ENCODE measurements at places on chromosomes 1 and 21.

- DNase-seq, result no peak
Observed at GRCh38 chr1:170634824-170635410, 29.0 kb upstream of the PRRX1 start.

DNA sequence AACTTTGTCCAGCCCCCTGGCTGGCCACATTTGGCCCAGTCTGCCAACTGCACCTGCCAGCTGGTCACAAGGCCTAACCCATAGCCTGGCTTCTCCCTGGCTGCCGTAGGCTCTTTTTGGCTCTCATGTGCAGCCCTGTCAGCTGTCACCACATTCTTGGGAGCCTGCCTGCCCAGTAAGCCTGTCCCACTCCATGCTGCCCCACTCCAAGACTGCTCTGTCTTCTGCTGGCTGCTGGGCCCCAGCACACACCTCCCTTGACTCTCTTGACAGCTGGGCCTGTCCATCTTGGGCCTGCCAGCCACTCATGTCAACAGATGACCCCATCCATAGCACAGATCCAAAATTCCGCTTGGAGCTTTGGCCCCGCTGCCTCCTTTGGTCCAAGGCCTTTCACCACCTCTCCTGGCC is 74.3 kb upstream of the EDN2 start:
- DNase-seq, result no peak

DNA sequence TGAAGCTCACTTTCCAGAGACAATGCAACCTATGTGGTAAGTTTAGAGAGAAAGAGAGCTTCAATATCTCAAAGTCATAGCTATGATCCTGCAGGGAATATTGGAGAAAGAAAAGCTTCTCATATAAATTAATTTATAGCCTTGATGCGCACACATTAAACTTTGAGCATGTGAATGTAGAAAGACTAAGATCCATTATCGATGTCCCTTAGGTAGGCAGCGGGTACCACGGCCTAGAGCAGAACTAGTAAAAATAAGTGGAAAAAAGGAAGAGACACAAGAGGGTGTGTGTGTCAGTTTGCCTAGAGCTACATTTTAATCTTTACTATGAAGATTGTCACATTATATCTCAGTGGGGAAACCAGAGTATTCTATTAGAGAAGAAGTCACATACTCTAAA is 685.6 kb downstream of the AMY1C start:
- no peak for DNase-seq

- no peak for DNase-seq
Observed at GRCh38 chr21:43608225-43608624, 51.1 kb downstream of the HSF2BP start.

DNA sequence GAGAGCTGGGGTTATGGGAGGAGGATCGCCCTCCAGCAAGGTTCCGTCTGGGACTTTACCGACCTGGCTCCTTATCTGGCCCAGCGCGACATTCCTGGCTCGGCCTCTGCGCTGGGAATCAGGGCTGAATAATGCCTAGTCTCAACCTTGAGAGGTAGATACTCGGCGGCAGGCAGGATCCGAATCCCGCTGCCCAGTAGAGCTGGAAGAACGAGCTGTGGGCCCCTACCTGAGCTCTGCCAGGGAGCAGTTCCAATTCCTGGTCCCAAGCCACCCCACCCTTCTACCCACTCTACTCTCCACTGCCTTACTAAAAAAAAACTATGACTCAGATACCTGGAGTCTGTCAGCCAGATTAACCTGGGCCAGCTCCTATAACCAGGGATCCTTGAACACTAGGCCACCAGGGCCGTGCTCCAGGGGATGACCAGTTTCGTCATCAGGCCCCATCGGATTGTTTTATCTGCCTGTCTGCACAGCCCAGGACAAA is 53.6 kb downstream of the RHBG start:
- no peak for DNase-seq

GRCh38 chr1:31133368-31133767 is 67.9 kb upstream of the PUM1 start:
- no peak for DNase-seq

DNA sequence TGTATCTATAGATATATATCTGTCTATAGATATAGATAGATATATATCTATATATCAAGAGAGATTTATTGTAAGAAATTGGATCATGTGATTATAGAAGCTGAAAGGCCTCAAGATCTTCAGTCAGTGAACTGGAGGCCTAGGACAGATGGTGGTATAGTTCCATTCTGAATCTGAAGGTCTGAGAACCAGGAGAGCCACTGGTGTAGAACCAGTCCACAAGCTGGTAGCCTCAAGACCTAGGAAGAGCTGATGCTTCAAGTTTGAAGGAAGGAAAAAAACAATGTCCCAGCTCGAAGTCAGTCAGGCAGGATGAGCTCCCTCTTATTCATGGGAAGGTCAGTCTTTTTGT is 213.2 kb upstream of the JUN start:
- no peak for DNase-seq

- no peak for DNase-seq
Observed at GRCh38 chr1:244271691-244272308, 179.9 kb downstream of the ADSS2 start.

DNA sequence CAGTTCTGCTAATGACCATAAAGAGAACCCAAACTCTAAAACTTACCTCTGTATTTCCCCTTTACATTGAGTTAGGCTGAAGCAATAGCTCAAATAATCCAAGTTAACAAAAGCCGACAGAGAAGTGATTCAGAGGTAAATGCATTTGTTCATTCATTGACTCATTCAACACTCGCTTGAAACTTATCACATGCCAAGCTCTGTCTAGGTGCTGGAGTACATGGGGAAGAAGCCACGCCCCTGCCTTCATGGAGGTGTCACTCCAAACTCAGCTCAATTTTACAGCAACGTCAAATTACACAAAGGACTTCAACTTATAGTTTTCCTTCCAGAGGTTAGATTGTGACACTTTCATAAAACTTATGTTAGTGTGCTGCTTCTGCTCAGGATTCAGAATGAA is 45.8 kb downstream of the SLC25A24 start:
- no peak for DNase-seq

DNA sequence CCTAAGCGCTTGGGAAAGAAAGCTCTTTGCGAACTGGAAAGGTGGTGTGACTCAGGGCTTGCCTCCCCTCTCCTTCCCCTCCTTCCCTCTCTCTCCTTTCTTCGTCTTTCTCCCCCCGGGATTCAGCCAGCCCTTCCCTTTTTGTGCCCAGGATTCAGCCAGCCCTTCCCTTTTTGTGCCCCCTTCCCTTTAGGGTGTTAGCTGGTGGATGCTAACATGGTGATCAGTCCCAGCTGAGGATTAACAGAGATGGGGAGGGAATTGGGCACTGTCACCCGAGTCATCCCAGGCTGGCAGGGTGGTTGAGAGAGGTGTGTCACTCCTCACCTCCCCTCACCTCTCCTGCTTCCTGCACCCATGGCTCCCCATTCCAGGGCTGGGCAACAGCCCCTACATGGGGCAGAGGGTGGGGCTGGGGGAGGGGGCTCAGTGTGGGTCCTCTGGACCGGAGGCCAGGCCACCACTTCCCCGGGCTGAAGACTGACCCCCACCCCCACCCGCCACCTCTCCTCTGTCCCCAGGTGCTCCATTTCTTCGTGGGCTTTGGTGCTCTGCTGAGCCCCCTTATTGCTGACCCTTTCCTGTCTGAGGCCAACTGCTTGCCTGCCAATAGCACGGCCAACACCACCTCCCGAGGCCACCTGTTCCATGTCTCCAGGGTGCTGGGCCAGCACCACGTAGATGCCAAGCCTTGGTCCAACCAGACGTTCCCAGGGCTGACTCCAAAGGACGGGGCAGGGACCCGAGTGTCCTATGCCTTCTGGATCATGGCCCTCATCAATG is 51.5 kb downstream of the ELK4 start:
- DNase-seq, result no peak

DNA sequence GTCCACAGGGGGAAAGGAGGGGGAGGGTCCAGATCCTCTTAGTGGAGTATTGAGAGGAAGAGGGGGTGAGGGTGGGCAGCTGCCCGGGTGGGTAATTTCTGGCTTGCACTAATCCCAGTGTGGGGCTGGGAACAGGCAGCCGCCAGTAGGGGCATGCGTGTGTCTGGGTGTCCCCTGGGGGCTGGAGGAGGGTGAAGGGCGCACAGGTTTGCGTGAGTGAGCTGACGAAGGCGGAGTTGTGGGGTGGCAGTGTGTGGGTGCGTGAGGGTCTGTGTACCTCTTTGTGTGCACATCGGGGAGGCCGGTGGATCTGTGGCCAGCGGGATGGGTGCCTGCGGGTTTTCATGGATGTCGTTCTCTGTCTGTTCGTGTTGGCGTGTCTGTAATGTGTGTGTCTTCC is 97.3 kb downstream of the PAX7 start:
- DNase-seq, result no peak

DNA sequence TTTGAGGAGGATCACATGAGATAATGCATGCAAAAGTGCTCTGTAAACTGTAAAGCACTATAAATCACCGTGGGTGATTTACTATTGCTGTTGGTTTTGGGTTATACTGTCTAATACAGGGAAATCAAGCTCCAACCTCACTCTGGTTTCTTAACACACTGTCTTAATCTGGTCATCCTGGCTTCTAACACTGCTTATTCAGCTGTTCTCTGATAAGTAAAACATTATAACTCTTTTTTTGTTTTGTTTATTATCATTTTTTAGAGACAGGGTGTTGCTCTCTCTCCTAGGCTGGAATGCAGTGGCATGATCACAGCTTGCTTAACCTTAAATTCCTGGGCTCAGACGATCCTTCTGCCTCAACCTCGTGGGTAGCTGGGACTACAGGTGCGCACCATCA is 21.9 kb upstream of the LSM10 start:
- no peak for DNase-seq

DNA sequence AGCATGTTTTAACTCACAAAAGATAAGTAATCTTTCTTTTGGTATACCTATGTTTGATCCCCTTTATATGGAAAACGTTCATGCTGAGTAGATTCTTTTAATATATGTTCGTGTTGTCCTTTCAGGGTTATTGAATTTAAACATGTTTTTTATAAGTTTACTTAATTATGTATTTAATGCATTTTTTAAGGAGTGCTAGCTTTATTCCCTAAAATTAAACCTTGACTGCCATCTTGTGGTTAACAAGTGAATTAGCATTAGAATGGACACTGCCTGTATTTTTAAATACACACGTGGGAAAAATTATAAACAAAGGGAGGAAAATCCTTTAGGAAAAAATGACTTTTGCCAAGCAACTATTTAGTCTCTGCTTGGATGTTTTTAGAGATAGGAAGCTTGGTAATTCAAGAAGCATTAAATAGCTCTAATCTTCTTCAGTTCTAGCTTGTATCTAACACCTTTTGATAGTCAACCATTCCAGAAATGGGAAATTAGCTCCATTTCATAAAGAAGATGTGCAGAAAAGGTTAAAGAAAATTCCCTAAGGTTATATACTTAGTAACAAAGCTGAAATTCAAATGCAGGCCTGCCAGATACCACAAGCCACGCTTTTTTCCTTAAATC is 43.0 kb downstream of the UBE2U start:
- DNase-seq, result peak; percentile 63

DNA sequence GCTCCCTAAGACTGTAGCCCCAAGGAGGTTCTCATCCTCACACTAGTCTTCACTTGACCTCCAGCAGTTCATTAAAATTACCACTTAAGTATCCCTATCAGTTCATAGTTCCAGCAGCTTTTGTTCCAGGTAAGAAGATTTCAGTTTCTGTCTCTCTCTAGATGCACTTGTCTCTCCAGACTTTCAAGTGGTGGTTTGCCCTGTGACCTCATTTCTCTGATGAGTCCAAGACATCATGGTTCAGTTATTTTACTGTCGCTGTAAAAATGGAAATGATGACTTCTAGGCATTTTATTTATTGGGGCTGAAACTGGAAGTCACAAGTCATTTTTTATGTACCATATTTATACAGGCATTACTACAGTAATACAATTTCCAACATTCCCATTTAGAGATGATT is 17.9 kb upstream of the RGS18 start:
- no peak for DNase-seq

DNA sequence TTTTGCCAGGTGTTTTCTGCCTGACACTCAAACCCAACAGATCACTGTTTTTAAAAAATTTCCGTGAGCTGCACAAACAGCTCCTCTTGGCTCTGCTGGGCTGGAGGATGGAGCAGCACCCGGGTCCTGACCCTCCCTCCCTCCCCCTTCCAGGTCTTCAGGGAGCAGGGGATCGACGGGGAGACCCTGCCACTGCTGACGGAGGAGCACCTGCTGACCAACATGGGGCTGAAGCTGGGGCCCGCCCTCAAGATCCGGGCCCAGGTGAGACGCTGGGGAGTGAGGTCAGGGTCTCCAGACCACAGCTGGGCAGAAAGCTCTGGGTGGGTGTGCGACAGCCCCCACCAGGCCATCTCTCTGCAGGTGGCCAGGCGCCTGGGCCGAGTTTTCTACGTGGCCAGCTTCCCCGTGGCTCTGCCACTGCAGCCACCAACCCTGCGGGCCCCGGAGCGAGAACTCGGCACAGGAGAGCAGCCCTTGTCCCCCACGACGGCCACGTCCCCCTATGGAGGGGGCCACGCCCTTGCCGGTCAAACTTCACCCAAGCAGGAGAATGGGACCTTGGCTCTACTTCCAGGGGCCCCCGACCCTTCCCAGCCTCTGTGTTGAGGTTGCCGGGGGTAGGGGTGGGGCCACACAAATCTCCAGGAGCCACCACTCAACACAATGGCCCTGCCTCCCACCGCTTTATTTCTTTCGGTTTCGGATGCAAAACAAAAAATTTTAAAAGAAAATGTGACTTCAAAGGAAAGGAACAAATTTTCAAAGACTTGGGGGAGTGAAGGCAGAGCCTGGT is 15.3 kb downstream of the NOC2L start:
- DNase-seq, result no peak

DNA sequence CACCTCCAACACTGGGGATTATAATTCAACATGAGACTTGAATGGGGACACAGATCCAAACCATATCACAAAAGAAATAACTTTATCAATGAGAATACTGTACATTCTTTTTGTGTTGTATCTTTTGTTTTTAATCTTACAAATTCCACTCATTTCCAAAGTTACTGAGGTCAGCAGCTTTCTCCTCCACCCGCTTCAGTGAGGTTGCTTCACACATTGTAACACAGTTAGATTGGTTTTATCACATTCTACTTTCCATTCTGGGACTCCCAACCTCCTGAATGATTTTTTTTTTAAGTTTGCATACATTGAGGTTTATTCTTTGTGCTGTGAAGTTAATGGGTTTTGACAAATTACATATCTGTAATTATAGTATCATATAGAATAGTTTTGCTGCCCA is 43.8 kb downstream of the DDAH1 start:
- DNase-seq, result no peak

- no peak for DNase-seq
Observed at GRCh38 chr21:20802201-20802600, 196.0 kb upstream of the NCAM2 start.
